Large intestine (tissue), 12 donors: ENCODE measurements at places on chromosomes 12 and 14. TPM values are rescaled to one million over a fixed set of nuclear protein-coding genes. Genes with fewer than 3 reads are reported as not detected.
A peak's percentile ranks its signal among the peaks of the same experiment; 100 is the strongest.

DNA sequence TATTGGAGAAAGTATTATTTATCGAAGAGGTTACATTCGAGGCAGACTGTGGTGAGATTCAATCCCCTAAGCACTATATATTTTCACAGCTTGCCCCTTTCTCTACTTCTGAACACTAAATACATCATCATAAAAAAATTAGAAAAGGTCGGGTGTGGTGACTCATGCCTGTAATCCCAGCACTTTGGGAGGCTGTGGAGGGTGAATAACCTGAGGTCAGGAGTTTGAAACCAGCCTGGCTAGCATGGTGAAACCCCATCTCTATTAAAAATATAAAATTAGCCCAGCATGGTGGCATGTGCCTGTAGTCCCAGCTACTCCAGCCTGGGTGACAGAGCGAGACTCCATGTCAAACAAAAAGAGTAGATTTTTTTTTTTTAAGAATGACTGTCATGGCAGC, 70.6 kb upstream of the MYF6 start:
- DNase-seq = no peak

- peak; percentile 61 for DNase-seq
These were observed 503 bp downstream of the FBXO21 start for GRCh38 chr12:117189725-117190209.

DNA sequence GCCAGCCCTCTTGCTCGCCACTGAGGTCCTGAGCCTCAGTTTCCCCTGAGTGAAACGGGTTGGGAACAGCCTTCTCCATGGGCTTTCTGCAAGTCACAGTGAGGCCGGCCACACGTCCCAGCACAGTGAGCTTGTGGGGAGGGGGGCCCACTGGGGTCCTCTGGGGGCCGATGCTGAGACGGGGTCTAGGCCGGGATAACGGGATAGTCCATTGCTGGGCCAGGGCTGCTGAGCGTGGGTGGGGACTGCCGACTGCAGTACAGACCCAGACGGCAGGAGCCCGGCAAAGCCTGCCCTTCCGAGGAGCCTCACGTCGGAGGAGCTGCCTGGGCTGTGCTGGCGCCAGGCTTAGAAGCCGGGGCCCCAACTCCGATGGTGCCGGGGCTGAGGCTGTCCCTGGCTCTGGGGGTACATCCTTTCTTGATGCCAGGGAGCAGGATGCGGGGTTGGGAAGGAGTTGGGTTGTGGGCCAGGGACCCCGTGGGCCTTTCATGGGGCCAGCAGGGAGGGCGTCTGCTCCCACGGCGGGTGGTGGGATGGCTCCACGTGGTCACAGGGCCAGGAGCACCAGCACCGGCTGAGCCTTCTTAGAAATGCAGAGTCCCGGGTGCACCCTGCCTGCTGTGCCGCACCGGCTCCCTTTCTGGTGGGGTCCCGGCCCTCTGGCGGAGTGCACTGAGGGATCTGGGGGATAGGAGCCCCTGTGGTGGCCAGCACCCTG, 24.2 kb downstream of the NOC4L start:
- DNase-seq = no peak

DNA sequence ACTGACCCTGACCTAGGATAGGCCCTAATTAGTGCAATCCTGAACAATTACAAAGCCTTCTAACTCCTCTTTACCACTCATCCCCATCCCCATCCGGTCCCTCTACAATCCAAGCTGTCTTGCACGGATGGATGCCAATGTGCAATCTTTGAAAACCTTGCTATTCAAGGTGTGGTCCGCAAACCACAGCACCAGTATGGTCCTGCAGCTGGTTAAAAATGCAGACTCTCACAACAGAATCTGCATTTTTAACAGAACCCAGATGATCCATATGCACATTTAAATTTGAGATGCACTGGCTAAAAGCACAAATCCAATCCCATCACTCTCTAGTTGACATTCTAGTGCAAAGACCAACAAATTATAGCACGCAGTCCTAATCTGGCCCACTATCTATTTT, 230.6 kb upstream of the KRR1 start:
- no peak for DNase-seq

DNA sequence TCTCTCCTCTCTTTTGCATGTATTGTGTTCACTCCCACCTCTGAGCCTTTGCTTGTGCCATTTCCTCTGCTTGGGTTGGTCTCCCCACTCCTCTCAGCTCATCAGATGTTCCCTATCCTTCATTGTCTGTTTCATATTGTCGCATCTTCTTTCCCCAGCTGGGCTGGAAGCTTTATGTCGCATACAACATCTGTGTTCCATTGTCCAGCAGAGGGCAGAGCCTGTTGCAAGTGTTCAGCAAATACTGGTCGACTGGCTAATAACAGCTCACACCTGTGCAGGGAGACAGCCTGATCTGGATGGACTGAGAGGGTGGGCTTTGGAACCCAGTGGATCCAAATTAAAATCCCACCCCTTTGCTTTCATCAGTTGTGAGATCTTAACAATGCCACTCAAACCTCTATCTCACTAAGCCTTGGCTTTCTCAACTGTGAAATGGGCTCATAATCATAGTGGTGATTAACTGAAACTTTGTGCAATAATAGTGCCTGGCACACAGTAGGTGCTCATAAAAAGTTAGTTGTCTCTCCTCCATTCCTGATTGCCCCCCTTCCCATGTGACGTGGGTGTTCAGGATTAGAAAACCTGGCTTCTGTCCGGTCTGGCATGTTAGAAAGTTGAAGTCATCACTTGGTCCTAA, 75.8 kb downstream of the RIN3 start:
- no peak for DNase-seq

- no peak for DNase-seq
These were observed 9.1 kb upstream of the CCDC198 start for GRCh38 chr14:57502586-57503254.

DNA sequence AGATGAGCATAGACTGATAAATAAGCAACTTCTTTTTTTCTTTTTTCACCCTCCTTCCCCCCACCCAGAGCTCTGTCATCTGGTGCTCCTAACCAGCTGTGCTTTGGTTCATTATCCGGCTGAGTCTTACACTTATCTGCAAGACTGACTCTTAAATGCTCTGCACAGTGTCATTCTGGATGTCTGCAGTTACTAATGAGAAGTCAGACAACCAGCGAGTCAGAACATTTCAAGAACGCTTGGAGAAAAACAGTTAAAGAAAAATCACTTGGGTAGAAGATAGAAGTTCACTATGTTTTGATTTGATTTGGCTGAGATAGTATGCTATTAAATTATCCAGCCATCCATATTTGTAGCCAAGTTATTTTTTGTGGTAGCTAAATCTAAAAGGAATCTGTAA, 328.9 kb upstream of the PRICKLE1 start:
- no peak for DNase-seq

GRCh38 chr14:22300646-22301045, 288.4 kb downstream of the DAD1 start:
- DNase-seq = no peak

DNA sequence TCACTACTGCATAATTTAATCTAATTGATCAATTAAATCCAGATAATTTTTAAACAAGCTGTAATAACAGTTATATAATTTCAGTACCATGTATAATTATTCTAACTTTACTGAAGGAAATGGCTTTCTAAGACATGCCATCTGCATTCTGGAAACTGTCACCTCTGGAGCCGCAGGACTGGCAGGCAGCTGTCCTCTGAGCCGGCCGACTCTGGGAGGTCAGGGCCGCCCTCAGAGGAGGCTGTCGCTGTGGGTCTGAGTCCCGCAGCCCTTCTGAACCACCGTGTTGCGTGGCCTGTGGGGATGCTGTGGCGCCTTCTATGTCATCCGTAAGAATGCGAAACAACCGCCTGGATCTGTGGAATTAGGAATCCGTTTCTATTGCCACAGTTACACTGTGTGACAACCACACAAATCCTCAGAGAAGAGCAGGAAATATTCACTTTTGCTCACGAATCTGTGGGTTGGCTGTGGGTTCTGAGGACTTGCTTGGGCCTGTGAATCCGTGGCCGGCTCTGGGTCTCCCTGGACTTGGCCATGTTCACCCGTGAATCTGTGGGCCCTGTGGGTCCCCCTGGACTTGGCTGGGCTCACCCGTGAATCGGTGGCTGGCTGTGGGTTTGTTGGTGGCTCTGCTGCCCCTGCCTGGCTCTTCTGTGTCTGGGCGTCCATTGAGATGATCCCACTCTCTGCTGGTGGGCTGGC, 17.2 kb upstream of the GALNT9 start:
- DNase-seq = no peak

DNA sequence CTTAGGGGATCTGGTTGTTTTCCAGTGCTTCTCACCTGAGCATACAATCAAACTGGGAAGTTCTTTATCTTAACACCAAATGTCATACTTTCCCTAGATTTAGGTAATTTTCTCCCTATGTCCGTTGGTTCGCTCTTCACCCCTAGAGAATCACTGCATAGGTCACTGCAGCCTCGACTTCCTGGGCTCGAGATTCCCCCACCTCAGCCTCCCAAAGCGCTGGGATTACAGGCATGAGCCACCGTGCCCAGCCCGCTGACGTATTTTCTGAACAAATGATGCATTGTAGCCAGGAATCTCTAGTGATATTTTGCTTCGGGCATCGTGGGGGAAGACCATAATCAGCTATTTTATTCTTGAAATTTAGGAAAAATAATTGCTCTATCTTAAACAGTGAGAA, 1.1 kb upstream of the RPL41 start:
- peak; percentile 30 for DNase-seq

DNA sequence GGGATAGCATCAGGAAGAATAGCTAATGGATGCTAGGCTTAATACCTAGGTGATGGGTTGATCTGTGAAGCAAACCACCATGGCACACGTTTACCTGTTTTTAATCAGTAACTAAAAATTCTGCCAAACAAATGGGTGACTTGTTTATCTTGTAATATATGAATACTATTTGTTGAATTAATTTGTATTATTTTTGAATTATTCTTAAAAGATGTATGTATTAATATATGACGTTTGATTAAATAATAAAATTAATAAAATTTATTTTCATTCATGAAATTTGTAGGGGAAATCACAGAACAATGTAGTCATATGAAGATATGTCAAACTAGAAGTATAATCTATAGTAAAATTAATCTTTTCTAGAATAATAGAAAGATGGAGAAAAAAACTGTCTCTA, 32.3 kb upstream of the OR10A7 start:
- DNase-seq = no peak

DNA sequence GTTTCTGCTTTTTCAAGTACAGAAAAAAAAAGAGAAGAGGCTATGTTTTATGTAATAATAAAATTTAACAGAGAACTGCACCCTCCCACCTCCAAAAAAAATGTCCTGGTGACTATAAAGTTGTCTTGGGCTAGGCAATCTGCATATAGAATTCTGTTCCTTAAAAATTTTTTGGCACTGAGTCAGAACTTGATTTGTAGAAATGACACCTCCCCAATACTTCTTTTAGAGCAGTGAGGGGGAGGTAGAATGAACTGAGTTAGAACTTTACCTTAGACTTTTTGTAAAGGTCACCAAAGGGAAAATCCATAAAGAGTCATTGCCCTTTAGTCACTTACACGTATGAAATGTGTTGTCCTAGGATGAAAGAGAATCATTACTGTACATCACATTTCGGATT, 80.0 kb downstream of the BTG1 start:
- DNase-seq = no peak

GRCh38 chr14:23401291-23401690, 6.8 kb downstream of the MYH6 start:
- DNase-seq = no peak

DNA sequence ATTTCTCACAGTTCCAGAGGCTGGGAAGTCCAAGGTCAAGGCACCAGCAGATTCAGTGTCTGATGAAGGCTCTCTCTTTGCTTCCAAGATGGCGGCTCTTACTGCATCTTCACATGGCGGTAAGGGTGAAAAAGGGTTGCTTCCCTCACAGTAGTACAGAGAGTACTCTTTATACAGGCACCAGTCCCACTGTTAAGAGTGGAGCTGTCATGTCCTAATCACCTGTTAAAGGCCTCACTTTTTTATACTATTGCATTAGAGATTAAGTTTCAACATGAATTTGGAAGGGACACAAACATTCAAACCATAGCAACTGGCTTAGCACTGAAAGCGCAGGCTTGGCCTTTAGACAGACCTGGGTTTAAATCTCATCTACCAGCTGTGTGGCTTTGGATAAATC, 50.0 kb upstream of the TCL1A start:
- no peak for DNase-seq

GRCh38 chr12:44777044-44777443, 99.1 kb downstream of the NELL2 start:
- no peak for DNase-seq

- no peak for DNase-seq
These were observed 41.8 kb downstream of the CORO1C start for GRCh38 chr12:108689314-108690190.

- DNase-seq = peak; percentile 33
These were observed 2.6 kb upstream of the TAMALIN start for GRCh38 chr12:52004042-52004648.

GRCh38 chr14:33317675-33318074, 379.0 kb downstream of the NPAS3 start:
- DNase-seq = no peak

- no peak for DNase-seq
These were observed 458 bp upstream of the HOXC4 start for GRCh38 chr12:54053003-54053750.

GRCh38 chr12:66187821-66188220, 1.2 kb upstream of the IRAK3 start:
- DNase-seq = no peak

DNA sequence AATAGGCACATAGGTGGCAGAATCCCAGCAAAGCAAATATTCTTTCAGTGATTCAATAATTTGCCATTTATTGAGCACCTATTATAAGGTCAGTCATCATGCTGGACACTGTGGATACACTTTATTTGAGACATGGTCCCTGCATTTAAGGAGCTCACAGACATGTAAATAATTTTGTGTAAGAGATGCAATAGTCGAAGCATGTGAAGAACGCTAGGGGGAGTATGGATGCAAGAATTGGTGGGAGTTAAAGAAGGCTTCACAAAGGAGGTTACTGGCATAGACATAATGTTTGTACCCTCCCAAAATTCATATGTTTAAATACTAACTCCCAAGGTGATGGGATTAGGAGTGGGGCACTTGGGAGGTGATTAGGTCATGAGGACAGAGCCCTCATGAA, 260.6 kb upstream of the GARIN6 start:
- DNase-seq = no peak

The DYRK2 gene
- polyA plus RNA-seq = 62.7 TPM

The KRT73 gene
- 0.97 TPM for polyA plus RNA-seq

The SRSF9 gene
- polyA plus RNA-seq = 138 TPM

The BTG1 gene
- polyA plus RNA-seq = 58.0 TPM

The GNB3 gene
- polyA plus RNA-seq = 5.9 TPM

The ZDHHC17 gene
- polyA plus RNA-seq = 44.5 TPM

The CISTR gene
- not detected for polyA plus RNA-seq

The SLC5A8 gene
- 0.22 TPM for polyA plus RNA-seq

The ATP5MC2 gene
- polyA plus RNA-seq = 588 TPM
